Fibroblast of skin of left biceps (primary cell): ENCODE measurements at places on chromosomes 2 and 18.

DNA sequence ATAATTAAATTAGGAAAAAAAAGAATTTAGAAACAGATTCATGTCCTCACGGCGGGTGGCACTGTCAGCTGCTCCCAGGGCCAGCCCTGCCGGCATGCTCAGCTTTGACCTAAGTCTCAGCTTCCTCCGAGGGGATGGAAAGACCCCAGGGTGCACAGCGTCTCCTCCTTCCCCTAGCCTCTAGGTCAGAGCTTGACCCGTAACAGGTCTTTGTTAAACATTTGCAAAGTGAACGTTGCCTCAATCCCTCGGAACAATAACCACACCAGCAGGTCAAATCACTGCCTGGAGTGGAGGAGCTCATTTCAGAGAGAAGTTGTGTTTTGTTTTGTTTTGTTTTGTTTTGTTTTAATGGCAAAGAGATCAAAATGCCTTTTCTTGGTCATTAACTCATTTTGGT is 171.3 kb downstream of the TMEM18 start:
- DNase-seq, result no peak

GRCh38 chr2:12120281-12121150 is 374.1 kb downstream of the LPIN1 start:
- DNase-seq, result peak; percentile 72

DNA sequence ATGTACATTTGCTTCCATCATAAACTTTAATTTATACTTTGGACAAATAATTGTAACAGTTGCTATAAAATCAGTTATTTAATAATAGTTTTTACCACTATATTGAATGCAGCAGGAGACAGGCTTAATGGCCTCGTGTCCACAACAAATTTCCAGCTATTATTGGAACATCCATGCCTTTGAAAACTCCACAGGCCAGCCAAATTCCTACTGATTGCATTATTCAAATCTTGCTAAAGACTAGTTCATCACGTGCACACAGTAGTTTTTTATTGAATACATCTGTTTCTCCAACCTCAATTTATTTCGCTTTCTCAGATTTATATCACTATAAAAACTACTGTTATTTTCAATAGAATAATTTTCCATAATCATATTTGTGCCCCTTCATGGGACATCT is 18.4 kb upstream of the PTPRM start:
- DNase-seq, result no peak

DNA sequence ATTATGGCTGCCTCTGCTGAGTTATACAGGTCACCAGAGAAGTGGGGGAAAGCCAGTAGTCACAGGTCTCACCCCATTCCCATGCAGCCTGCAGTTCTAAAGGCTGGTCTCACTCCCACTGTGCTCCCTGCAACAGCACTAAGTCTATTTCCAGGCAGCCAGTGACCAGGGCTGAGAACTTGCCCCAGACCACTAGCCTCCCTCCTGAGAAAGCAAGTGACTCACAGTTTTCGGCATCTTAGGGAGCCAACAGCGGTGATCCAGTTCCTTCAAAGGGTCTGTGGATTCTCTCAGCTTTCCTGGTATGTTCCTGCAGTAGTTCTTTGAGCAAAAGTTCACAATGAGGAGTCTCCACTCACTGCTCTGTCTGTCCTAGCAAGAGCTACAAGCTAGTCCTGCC is 329.6 kb upstream of the MAP2 start:
- no peak for DNase-seq

DNA sequence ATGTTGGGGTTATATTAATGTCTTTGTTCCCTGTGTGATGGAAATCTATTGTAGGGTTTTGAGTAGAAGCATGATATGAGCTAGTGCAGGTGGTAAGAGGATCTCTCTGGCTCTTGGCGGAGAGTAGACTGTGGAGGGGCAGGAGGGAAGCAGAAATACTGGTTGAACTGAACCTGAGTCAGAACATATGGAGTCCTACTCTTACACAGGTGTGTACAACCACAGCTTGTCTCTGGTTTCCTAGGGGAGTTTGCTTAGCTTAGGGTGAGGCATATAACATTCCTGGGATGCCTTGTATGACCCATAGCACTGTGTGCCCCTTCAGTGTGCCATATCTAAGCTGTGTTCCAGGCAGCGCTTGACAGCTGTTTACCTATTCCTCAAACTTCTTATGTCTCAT is 97.3 kb upstream of the GCFC2 start:
- DNase-seq, result no peak

- no peak for DNase-seq
Measured at GRCh38 chr18:7072593-7072992, 45.0 kb downstream of the LAMA1 start.

- no peak for DNase-seq
Measured at GRCh38 chr18:76348267-76349066, 146.6 kb downstream of the ZNF516 start.

DNA sequence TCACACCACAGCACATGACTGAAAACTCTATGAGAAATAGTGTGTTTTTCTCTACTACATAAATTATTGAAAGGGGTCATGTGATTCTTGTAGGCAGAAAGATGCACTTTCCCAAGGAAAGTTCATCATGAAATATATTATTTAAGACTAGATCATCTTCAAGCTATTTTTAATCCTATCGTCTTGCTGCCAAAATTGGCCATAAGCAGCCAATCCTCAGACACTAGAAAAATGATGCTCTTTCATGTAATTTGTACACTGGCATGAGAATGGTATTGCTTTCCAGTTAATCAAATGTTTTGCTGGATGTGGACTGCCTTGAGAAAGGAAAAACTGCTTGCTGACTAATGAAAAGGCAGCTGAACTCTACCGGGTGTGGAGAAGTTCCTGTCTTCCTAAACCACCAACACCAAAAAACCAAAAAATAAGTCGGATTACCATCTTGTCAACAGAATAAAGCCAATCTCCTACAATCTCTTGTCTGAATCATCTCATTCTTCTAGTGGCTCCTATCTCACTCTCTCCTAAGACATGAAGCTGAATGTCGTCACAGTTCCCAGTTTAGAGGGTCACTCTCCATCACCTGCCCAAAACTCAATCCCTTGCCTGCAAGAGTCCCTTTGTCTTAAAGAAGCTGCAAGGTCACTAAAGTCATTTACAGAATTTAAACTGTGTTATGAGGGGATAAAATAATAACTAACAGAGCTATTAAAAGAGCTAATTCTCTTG is 5.3 kb downstream of the BCL2 start:
- no peak for DNase-seq

GRCh38 chr18:10792181-10792580 is 266.4 kb downstream of the NAPG start:
- DNase-seq, result no peak

DNA sequence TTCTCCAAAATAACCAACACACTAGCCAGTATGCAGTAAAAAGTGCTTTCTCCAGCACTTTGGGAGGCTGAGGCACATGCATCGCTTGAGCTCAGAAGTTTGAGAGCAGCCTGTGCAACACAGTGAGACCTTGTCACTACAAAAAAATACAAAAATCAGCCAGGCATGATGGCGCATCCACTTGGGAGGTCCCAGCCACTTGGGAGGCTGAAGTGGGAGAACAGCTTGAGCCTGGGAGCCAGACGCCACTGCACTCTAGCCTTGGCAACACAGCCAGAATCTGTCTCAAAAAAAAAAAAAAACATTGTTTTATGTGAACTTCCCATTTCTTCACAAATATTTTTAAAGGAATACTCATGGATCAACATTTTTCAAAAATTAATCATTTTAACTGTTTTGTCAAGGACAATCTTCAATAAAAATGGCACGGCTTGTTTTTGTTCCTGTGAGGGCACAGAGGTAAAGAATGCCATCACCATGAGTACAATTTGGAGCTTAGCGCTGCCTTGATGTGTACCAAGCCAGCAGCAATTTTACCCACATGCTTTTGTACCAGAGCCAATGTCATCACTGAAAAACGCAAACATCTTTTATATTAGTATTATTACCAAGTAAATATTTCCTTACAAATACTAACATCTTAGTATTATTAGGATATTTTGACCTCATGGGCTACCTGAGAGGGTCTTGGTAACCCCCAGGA is 26.7 kb downstream of the RAB1A start:
- no peak for DNase-seq

- no peak for DNase-seq
Measured at GRCh38 chr2:62215306-62216064, 19.6 kb downstream of the B3GNT2 start.

GRCh38 chr2:96926236-96926635 is 56.4 kb upstream of the SEMA4C start:
- DNase-seq, result no peak

DNA sequence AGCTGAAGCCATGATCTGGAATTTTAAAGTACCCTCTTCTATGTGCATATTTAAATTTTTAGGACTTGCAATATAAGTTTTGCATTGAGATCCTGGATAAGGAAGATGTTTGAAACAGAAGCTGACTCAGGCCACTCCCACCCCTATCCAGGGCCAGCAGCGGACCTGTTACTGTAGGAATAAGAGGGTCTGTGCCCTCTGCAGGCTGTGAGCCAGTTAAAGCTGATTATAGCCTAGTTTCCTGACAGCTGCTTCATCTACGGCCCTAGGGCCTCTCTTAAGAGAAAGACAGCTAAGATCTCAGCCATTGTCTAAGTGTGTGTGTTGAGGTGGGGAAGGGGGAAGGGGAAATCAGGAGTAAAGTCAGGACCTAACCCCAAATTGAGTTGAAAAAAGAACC is 234.0 kb downstream of the HAUS1 start:
- DNase-seq, result no peak

- DNase-seq, result no peak
Measured at GRCh38 chr2:151657667-151658076, 76.6 kb downstream of the NEB start.

GRCh38 chr18:76420898-76421684 is 74.0 kb downstream of the ZNF516 start:
- no peak for DNase-seq

GRCh38 chr2:232884549-232885263 is 14.6 kb downstream of the SNORC start:
- no peak for DNase-seq

DNA sequence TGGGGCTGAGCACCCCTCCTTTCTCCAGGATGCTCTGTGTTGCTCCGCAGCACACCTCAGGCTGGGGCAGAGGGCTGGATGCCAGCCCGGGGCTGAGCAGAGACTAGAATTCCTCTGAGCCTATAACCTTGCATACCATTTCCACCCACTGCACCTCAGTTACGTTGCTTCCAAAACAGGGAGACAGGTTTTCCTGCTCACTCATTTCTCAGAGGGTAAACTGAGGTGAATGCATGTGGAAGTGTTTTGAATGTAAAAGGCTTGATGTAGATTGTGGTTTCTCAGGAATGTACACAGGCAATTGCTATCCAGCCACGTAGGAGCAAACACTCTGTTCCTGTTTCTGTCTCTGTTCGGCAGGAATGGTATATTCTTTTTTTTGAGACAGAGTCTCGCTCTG is 45.3 kb downstream of the EDAR start:
- no peak for DNase-seq

- no peak for DNase-seq
Measured at GRCh38 chr2:200469708-200470211, 40.1 kb downstream of the KCTD18 start.
